Breast epithelium (tissue), 4 donors: ENCODE measurements at places on chromosomes 4 and X. TPM values are rescaled to one million over a fixed set of nuclear protein-coding genes. Genes with fewer than 3 reads are reported as not detected.

- no peak for DNase-seq
- no peaks in the 10 kb centered on the region for H3K27me3 ChIP-seq
- H3K36me3 ChIP-seq = no peaks in the 10 kb centered on the region
- no peak overlapping the region for H3K4me3 ChIP-seq
- H3K27ac ChIP-seq = no peak overlapping the region
These were observed 173.8 kb upstream of the PPP1R2C start for GRCh38 chrX:42951747-42952146.

GRCh38 chrX:118315529-118315928 lies 30.4 kb upstream of the WDR44 start:
- H3K36me3 ChIP-seq = no peaks in the 10 kb centered on the region
- no peak overlapping the region for H3K4me3 ChIP-seq
- no peak overlapping the region for H3K27ac ChIP-seq
- no peaks in the 10 kb centered on the region for H3K27me3 ChIP-seq
- DNase-seq = no peak

DNA sequence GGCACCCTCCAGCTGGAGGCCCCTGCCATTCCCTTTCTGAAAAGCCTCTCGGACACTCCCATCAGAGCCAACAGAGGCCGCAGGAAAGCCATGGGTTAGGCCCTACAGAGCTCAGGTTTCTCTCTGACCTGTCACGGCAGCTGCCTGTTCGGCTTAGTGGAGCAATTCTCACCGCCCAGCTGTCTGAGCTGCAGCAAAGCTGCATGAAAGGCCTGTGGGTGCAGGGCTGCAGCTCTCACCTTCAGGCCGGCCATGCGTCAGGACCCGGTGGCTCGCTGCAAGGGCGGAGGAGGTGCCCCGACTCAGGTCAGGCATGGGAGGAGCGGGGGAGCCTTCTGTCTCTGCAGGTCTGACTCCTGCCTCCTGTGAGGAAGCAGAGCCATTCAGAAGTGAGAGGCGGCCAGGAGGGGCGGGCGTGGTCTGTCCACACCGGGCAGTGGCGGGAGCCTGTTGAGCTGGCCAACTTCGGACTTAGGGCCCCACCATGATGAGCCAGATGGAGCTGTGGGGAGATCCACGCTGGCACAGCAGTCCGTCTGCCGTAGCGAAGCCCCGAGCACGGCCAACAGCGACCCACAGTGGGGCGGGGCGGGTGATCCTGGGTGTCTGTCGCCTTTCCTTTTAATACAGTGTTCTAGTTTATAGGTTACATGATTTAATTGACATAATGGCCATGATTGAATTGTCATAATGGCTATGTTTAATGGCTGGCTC lies 23.4 kb downstream of the PDE6B start:
- H3K27ac ChIP-seq = no peak overlapping the region
- no peaks in the 10 kb centered on the region for H3K27me3 ChIP-seq
- H3K4me1 ChIP-seq = no peaks in the 10 kb centered on the region
- DNase-seq = no peak
- no peaks in the 10 kb centered on the region for H3K36me3 ChIP-seq
- no peak overlapping the region for H3K4me3 ChIP-seq

- DNase-seq = no peak
- peaks cover 6% of the 10 kb centered on the region for H3K4me1 ChIP-seq
- no peaks in the 10 kb centered on the region for H3K27me3 ChIP-seq
- H3K27ac ChIP-seq = peak overlapping the region; percentile 54
These were observed 63.7 kb downstream of the SEC24D start for GRCh38 chr4:118772081-118772766.

DNA sequence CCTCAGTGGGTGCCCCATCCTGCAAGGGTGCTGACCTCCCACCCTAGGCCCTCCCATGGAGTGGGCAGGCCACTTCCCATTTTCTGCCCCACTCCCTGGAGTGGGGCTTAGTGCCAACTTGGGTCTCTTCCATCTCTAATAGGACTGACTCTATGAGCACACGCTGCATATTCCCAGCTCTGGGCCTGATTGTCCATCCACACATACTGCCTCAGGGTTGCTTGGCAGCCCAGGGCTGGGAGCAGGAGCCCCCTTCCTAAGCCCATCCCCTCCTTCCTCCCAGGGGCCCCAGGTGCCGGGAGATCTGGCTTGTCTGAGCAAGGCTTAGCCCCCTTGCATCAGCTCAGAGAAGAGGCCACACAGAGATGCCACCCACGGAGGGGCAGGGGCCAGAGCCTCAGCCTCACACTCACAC lies 55.1 kb downstream of the PJA1 start:
- DNase-seq = no peak
- H3K4me3 ChIP-seq = no peak overlapping the region
- H3K36me3 ChIP-seq = no peaks in the 10 kb centered on the region
- H3K27me3 ChIP-seq = no peaks in the 10 kb centered on the region

GRCh38 chr4:6619466-6620255 lies 20.8 kb upstream of the MRFAP1 start:
- H3K36me3 ChIP-seq = no peaks in the 10 kb centered on the region
- H3K4me3 ChIP-seq = no peak overlapping the region
- no peaks in the 10 kb centered on the region for H3K4me1 ChIP-seq
- H3K27ac ChIP-seq = no peak overlapping the region
- no peak for DNase-seq

DNA sequence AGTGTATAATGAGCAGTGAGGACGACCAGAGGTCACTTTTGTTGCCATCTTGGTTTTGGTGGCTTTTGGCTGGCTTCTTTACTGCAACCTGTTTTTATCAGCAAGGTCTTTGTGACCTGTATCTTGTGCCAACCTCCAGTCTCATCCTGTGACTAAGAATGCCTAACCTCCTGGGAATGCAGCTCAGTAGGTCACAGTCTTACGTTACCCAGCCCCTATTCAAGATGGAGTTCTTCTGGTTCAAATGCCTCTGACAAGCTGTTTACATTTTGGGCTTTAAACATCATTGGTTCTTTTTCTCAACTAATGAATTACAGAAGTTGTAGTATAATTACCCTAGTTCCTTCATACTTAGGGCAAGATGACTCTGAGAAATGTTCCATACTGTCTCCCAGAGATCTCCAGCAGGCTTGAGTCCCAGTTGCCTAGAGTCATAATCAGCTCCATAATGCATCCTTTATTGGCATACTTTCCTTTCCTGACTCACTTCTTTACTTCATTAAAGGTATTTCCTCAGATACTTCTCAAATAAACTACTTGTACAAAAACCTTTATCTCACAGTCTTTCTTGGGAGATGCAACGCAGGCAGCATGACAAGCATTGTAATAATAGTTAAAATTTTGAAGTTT lies 136.5 kb downstream of the KDM6A start:
- H3K4me1 ChIP-seq = no peaks in the 10 kb centered on the region
- no peak overlapping the region for H3K4me3 ChIP-seq
- H3K27ac ChIP-seq = no peak overlapping the region
- H3K36me3 ChIP-seq = no peaks in the 10 kb centered on the region

GRCh38 chrX:17741123-17741511 lies 3.8 kb downstream of the SCML1 start:
- H3K27me3 ChIP-seq = no peaks in the 10 kb centered on the region
- H3K4me1 ChIP-seq = no peaks in the 10 kb centered on the region
- H3K36me3 ChIP-seq = no peaks in the 10 kb centered on the region
- H3K4me3 ChIP-seq = no peak overlapping the region

DNA sequence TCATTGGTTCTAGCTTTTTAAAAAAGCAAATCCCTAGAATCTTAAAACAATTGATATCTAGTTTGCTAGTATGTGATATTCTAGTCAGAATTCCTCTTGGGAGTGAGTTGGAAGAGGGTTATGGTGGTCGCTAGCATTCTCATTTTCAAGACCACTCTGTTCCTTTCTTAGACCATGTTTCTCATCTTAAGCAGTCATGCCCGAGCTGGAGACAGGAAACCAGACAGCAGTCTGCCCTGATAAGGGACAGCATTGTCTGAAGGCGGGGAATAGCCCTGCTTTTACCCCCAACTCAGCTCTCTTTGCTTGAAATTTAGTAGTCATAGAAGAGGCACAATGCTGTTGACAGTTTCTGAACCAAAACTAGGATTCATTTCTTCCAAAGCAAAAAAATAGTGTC lies 5.2 kb downstream of the KLF3 start:
- no peaks in the 10 kb centered on the region for H3K36me3 ChIP-seq
- peak overlapping the region; percentile 98 for H3K27ac ChIP-seq
- DNase-seq = no peak
- H3K27me3 ChIP-seq = no peaks in the 10 kb centered on the region
- H3K4me1 ChIP-seq = peaks cover 59% of the 10 kb centered on the region
- no peak overlapping the region for H3K4me3 ChIP-seq

DNA sequence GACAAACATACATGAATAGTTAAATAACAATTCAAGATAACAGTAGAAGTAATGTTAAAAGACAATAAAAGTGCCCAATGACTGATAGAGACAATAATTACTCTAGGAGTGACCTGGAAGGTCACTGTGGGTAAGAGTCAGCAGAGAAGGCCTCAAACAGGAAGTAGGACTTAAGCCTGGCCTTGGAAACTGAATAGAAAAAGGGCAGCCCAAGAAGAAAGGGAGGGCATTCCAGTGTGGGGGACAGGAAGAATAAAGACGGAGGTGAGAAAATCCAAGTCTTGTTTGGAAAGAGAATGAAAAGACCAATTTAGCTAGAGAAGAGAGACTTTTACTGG lies 6.0 kb downstream of the P2RY4 start:
- H3K27me3 ChIP-seq = no peaks in the 10 kb centered on the region
- no peak for DNase-seq
- H3K4me1 ChIP-seq = no peaks in the 10 kb centered on the region
- no peak overlapping the region for H3K4me3 ChIP-seq

- DNase-seq = no peak
- no peak overlapping the region for H3K27ac ChIP-seq
- no peaks in the 10 kb centered on the region for H3K4me1 ChIP-seq
- no peaks in the 10 kb centered on the region for H3K27me3 ChIP-seq
- H3K4me3 ChIP-seq = no peak overlapping the region
- H3K36me3 ChIP-seq = no peaks in the 10 kb centered on the region
These were observed 8.1 kb upstream of the STPG2 start for GRCh38 chr4:98151145-98151924.

- no peak overlapping the region for H3K4me3 ChIP-seq
- H3K27ac ChIP-seq = no peak overlapping the region
- no peak for DNase-seq
- no peaks in the 10 kb centered on the region for H3K27me3 ChIP-seq
- no peaks in the 10 kb centered on the region for H3K4me1 ChIP-seq
These were observed 432.3 kb upstream of the ATOH1 start for GRCh38 chr4:93396272-93396671.

GRCh38 chr4:76156635-76157034 lies 8.4 kb upstream of the NUP54 start:
- no peak for DNase-seq
- no peak overlapping the region for H3K27ac ChIP-seq
- H3K4me3 ChIP-seq = no peak overlapping the region
- H3K4me1 ChIP-seq = no peaks in the 10 kb centered on the region
- H3K27me3 ChIP-seq = no peaks in the 10 kb centered on the region
- peaks cover 10% of the 10 kb centered on the region for H3K36me3 ChIP-seq

The RAB41 gene
- not detected for total RNA-seq

The NOX1 gene
- not detected for total RNA-seq

The SYAP1 gene
- 30.4 TPM for total RNA-seq

The ATP2B3 gene
- not detected for total RNA-seq

The NDP gene
- 4.0 TPM for total RNA-seq

The GUCY2F gene
- not detected for total RNA-seq

The TMPRSS11E gene
- total RNA-seq = not detected

The GLOD5 gene
- 0.66 TPM for total RNA-seq
